ENCODE measurements at places on chromosomes 16 and 17.

- DNase-seq, result no peak
Measured at GRCh38 chr17:227078-227945, 45.9 kb upstream of the DOC2B start.

- no peak for DNase-seq
Measured at GRCh38 chr16:20520103-20520502, 56.1 kb downstream of the ACSM2B start.

DNA sequence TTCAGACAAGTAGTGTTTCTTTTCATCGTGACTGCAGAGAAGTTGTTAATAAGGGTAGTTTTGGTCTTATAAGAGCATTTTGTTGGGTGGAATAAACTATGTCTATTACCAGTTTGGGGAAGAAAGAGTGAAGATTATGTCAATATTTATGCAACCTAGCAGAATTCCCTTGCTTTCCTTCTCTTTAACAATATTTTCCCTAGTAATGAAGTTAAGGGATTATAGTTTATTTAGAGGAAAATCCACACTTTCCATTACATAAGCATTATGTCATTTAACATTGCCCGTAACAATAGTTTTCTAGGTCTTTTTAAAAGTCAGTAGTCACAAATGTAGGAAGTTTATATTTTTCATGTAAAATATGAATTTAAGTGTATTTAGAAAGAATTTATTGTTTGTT, 2.5 kb upstream of the MAF start:
- DNase-seq, result no peak

GRCh38 chr16:1876468-1876867, 4.5 kb upstream of the MEIOB start:
- DNase-seq, result no peak

DNA sequence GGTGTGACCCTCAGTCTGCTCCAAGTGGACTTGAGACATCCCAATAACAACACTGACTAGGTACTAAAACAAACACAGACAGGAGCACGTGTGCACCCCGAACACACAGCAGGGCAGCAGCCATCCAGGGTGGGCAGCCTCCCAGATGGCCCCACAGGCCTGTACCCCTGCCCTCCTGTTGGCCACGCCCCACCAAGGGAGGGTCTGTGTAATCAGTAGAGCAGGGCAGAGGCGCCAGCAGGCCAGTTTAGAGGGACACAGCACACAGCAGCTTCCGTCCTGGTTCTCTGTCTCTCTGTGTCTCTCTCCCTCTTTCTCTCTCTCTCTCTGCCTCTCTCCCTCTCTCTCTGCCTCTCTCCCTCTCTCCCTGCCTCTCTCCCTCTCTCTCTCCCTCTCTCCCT, 21.4 kb downstream of the ACTG1 start:
- no peak for DNase-seq

- no peak for DNase-seq
Measured at GRCh38 chr17:78822552-78822951, 18.1 kb downstream of the USP36 start.
